ENCODE measurements at places on chromosomes 5 and 9.

- DNase-seq = no peak
These were observed 8.4 kb upstream of the JMY start for GRCh38 chr5:79227484-79228025.

- no peak for DNase-seq
These were observed 17.3 kb upstream of the TGFBI start for GRCh38 chr5:136011414-136012001.

- DNase-seq = peak; percentile 71
These were observed 35.8 kb downstream of the ALG2 start for GRCh38 chr9:99185934-99186333.

- peak; percentile 85 for DNase-seq
These were observed 50.3 kb upstream of the AFAP1L1 start for GRCh38 chr5:149221326-149221725.

- DNase-seq = no peak
These were observed 105.0 kb upstream of the ALDH1B1 start for GRCh38 chr9:38287420-38287985.

DNA sequence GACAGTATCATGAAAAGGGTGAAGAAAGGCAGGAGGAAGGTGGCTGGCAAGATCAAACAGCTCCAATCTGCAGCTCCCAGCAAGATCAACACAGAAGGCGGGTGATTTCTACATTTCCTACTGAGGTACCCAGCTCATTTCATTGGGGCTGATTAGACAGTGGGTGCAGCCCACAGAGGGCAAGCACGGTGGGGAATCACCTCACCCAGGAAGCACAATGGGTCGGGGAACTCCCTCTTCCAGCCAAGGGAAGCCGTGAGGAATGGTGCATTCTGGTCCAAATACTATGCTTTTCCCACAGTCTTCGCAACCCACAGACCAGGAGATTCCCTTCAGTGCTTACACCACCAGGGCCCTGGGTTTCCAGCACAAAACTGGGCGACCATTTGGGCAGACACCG lies 66.8 kb downstream of the CAMSAP1 start:
- no peak for DNase-seq

DNA sequence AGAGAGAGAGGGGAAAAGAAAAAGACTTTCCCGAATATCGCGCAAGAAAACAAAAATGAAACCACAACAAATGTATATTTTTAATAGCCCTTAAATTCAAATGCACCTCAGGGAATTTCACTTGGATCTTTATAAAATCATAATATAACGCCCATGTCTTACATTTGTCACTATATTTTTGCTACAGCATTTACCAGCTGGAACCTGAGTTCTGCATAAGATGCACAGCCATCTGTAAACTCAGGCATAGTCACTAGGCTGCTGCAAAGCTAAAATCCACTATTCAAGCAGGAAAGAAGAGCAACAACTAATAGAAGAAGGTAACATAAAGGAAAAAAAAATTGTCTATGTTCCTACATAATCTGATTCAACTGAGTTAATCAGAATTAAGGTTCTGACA lies 30.6 kb upstream of the SLCO6A1 start:
- DNase-seq = no peak

DNA sequence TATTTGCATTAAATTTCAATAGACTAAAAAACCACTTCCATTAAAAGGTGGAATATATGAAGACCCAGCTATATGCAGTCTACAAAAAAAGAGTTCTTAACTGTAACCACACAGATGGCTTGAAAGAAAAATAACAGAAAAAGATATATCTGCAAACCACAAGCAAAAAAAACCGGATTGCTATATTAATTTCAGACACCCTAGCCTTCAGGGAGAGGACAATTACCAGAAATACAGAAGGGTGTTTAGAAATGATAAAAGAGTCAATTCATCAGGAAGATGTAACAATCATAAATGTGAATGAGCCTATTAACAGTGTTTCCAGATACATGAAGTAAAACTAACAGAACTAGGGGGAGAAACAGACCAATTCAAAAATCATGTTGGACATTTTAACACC lies 56.9 kb upstream of the SMIM23 start:
- DNase-seq = no peak

DNA sequence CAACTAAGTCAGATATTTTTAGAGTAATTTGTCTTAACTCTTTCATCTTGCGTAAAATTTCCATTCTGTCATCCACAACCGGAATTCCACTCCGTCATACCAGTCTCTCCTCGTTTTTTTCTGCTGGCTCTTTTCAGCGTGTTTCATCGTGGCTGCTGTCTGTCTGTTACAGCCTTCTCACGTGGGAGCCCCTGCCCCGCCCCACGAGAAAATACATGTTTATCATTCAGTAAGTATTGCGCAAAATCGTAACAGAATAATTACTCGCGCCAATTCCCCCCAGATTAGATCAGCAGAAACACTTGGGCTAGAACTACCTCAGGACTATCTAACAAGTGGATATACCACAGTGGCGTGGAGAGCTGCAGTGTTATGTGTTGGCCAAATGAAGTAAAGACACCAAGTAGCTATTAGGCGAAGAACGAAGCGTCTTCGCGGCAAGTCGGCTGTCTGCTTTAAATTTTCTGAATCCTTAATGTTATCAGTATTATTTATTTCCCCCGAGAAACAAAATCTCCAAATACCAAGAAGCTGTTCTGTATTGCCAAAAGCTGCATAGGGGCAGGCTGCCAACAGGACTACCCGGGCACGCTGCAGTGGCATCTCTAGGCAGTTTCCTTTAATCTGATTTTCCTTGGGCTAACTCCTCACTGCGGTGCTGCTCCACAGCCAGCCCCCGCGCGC lies 566 bp upstream of the FOCAD start:
- DNase-seq = peak; percentile 72

- DNase-seq = no peak
These were observed 13.0 kb upstream of the SCGB3A1 start for GRCh38 chr5:180604271-180604670.

GRCh38 chr9:119195521-119195920 lies 173.7 kb downstream of the BRINP1 start:
- no peak for DNase-seq

DNA sequence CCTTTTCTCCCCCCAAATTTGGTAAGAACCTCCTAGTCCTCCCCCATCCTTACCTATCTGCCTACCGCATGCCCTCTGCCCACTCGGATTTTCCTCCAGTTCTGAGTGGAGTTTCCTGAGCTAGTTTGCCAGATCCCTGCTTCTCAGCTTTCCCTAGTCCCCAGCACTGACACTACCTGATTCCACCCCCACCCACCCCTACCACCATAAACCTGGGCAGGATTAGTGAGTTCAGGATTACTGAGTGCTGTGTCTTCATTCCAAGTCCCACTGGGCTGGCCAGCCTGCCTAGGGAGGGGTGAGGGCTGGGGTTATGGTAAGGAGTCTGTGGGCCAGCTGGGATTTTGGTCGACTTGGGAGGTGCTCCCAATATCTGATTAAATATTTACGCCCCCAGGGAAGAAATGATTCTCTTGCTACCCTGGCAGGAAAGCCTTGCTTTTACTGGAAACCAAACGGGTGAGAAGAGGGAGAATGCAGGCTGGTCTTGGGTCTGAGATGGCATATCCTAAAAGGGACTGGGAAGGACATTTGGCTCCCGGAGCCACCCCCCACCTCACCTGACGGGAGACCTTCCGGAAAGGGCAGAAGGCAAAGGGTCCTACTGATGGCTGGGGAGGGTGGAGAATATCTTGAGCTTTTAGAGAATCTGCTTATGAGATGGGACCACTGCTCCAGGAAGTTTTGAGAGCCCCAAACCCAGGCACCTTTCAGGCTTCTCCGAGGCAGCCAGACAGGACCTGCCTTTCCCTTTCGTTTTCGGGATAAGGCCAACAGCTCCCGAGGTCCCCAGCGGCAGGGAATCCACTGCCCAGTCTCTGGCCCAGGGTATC lies 3.7 kb downstream of the PITX1 start:
- DNase-seq = no peak

- DNase-seq = no peak
These were observed 44.1 kb downstream of the DCP2 start for GRCh38 chr5:113020461-113021273.

DNA sequence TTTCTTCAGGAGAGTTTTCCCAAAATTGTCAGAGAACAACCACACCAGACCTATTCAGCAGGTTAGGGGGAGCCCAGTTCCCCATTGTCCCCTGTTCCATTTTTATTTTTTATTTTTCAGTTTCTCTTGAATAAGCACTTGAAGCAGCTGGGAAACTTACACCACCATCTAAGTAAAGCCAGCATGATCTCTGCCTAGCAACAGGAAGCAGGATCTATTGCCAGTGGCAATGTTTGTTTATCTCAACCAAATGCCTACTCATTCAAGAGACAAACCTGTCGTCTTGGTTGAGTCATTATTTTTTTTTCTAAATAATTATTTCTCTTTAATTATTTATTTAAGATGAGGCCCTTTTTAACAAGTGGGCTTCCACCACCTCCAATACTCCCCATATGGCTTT lies 379.3 kb downstream of the PLK2 start:
- no peak for DNase-seq

GRCh38 chr9:109122726-109123621 lies 3.2 kb upstream of the TMEM245 start:
- no peak for DNase-seq

GRCh38 chr9:3241290-3241689 lies 284.5 kb downstream of the RFX3 start:
- DNase-seq = no peak

- no peak for DNase-seq
These were observed 35.0 kb upstream of the SLC6A3 start for GRCh38 chr5:1480217-1480616.

DNA sequence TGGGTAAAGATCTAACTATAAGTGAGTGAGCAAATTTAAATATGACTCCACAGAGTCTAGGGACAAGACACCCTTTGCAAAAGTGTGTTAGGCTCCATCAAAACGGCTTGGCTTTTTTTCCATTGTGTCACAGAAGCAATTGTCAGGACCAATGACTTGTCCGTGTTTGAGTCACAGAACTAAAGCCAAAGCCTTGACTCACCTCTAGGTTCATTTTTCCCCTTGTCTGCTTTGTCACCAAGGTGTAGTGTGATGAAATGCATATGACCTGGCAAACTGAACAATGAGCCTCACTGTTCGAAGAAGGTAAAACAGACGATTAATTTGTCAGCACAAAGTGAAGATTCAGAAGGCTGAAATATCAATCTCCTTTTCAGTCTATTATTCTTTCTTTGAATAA lies 331.0 kb downstream of the GLIS3 start:
- DNase-seq = no peak

DNA sequence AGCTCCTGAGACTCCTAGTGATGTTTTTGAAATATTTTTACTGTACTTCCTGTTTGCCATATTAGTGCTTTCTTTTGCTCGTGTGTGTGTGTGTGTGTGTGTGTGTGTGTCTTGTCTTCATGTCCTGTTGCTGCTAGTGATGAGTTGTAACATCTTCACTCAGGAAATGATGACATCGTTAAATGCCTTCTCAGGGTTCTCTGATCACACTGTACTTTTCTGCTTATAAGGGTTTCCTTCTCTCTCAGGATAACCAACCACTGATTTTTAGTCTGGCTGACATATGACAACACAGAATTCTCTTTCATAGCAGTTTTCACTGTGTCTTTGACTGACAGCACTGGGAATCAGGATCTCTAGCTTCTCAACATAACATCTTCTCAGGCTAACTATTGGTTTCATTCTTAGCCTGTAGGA lies 16.1 kb downstream of the SV2C start:
- no peak for DNase-seq

All from G401 (cell line).